ENCODE measurements at places on chromosomes 5 and 9.

DNA sequence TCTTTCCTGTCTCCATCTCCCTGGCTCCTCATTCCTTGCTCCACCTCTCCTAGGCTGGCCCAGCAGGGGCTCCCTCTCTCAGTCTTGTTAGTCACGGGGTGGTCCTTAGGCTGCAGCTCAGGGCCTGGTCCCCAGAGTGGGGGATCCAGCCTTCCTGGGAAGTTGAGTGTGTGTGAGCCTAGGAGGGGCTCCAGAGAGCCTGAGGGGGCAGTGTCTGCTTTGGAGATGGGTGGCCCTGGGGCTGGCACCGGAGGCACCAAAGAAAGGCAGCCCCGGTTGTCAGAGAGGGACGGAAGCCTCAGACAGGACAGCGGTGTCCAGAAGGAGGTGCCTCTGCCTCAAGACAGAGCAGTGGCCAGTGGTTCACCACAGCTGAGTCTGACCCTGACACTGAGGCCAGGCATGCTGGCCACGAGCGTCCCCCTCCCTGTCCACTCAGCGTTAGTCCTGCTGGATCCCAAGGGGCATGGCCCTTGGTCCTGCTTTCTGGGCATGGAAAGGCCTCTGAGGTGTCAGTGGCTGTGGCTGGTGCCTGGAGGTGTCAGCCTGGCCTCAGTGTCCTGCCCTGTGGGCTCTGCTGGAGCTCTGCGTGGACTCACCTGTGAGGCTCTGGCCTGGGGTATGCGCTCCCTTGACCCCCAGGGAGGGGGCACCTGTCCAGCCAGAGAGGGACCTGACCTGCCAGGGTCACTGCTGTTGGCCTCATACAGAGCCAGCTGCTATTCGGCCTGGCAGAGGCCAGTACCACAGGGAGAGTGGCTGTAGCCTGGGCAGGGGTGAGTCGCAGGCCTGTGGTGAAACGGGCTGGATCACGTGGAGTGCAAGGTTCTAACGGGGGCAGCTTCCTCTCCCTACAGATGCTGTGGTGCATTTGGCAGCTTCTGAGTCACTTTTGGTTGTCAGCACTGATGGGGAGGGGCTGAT, 130.6 kb downstream of the CACNA1B start:
- no peak for DNase-seq

DNA sequence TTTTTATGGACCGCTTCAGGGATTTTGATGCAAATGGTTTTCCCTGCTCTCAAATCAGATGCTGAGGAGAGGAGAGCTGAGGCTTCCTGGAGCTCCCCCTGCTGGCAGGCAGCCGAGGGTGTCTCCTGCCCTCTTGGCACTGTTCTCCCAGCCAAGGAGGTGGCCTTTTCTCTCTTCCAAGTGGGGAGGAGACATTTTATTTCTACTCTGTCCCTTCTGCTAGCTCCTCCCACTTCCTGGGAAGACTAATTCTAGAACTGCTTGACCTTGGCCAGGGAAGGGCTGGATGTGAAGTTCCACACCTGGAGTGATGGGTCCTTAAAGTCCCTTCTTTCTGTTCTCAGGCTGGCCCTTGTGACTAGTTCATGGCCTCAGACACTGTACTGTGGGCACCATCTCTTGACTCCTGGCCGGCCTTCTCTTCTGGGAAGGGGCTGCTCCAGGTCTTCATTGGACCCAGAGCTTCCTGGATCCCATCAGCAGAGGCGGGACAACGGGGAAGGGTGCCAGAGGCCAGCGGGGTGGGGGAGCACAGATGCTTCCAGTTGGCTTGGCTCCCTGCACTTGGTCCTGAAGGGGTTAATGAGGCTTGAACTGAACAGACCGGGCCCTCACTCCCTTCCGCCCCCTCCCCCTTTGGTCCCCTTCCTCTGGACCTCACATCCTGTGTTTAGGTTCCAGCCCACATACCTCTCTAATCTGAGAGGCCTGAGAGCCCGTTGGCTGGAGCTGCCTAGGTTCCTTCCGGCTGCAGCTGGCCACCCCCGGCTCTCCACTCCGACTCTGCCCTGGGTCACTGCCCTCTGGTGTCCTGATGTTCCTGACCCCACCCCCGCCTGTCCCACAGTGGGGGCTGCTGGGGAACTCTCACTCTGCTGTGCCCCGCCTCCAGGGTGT, 32.1 kb downstream of the PTPA start:
- DNase-seq, result peak; percentile 73

- no peak for DNase-seq
Measured at GRCh38 chr5:175747539-175748060, 89.7 kb downstream of the HRH2 start.

- no peak for DNase-seq
Measured at GRCh38 chr5:137461391-137462264, 37.5 kb downstream of the SPOCK1 start.

- DNase-seq, result no peak
Measured at GRCh38 chr5:30808996-30809395, 384.5 kb upstream of the CDH6 start.

DNA sequence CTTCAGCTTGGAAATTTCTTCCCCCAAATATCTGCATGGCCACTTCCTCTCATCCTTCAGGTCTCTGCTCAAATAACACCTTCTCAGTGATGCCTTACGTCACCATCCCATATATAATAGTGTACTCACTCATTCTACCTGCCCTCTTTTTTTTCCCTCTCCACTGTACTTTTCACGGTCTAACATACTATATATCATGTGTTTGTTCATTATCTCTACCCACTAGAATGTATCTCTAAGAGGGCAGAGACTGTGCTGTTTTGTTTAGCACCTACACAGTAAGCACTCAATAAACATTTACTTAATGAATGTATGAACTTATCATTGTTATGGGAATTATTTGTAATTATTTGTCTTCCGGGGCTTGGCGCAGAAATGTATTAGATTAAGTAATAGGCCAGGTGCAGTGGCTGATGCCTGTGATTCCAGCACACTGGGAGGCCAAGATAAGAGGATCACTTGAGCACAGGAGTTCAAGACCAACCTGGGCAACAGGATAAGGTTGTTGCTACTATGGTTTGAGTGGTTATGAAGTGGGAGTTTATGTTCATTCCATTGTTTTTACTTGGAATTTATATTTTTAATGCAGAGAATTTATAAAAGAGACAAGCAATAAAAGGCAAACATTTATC, 6.0 kb upstream of the IL13 start:
- no peak for DNase-seq

DNA sequence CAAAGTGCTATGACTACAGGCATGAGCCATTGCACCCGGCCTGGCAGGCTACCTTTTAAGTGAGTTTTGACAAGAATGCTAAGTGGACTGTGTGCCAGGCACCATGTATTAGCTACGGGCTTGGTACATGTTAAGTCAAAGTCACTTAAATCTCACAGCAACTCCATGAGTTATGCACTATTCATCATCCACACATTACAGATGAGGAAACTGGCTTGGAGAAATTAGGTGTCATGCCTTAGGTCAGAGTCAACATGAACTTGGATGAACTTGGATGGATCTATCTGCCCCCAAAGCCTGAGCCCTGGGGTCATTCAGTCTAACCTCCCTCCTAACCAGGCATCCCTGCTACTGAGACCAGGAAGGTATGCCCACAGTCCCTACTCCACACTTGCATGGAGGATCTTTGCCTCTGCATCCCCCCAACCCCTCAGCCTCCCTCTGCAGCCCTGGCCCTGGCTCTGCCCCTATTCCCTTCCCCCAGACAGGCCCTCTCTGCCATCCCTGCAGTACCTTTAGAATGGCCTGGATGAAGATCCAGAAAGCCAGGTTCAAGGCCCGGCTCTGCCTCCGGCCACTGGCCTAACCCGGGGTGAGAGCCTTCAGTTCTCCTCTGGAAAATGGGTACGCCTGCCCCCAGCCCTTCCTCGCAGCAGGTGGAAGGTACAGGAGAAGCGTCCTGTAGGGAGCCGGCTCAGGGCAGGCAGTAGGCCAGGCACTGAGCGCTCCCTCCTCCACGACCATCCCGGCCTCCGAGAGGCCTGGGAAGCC, 685 bp upstream of the ADGRD2 start:
- DNase-seq, result no peak

DNA sequence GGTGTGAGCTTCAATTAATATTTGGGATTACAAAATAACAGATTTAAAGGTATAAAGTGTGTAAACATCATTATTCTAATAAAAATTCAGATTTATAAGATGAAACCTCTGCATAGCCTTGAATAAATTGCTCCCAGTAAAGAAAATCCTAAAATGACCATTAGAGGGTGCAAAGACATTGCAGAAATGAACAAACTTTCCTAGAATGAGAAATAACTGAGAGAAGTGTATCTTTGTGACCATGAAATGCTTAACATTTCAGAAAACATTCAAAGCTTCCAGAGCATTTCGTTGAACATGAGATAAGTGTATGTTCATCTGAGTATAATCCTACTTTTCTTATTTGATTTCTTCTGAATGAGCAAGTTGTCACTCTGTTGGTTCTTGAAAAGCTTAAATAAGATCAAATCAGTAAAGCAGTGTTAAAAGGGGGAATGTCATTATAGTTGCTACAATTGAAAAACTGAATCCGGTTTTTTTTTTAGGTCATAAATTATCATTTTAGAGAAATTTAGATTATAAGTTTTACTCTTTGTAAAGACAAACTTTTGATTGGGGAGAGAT, 24.7 kb upstream of the NUDT12 start:
- DNase-seq, result no peak

DNA sequence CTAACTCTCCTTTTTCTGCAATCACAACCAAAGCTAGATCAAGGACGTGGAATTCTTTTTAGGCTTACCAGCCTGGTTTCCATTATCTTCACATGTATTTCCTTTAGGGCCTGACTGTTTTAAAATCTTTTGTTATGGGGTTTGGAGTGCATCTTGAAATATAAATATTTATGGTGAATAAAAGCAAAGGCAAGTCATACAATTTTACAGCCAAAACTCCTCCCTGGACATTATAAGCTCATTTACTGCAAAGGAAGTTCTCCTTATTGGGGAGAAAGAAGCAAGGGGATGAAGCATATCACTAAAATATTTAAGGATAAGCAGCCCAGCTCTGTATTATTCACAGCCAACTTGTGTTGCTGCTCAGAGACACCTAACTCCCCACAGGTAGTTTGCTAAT, 132.2 kb upstream of the TARS1 start:
- no peak for DNase-seq

GRCh38 chr5:56129288-56129687, 103.8 kb downstream of the ANKRD55 start:
- DNase-seq, result no peak

DNA sequence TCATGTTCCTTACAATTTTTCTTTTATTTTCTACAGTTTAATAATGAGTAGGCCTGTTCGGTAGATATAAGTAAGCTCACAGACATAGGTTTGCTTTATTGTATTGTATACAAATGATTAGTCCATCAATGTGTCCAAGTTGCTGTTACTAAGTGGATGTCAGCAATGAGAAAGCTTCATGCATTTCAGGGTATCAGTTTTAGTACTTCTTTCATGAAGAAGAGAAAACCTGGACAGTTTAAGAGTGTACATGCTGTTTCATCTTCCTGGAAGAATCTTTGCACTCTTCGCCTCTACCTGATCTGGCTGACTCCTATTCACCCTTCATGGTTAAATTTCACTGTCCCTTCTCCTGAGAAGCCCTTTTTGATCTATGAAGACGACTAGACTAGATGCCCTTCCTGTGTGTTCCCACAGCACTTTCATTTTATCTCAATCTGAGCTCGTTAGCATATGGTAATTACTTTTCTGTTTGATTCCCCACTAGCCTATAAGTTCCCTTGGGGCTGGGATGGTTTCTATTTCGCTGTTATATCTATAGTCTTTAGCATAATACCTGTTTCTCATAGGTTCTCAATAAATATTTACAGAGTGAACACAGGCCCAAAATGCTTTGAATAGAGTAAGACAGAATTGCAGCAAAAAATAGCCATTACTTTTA, 70.7 kb downstream of the CETN3 start:
- no peak for DNase-seq

DNA sequence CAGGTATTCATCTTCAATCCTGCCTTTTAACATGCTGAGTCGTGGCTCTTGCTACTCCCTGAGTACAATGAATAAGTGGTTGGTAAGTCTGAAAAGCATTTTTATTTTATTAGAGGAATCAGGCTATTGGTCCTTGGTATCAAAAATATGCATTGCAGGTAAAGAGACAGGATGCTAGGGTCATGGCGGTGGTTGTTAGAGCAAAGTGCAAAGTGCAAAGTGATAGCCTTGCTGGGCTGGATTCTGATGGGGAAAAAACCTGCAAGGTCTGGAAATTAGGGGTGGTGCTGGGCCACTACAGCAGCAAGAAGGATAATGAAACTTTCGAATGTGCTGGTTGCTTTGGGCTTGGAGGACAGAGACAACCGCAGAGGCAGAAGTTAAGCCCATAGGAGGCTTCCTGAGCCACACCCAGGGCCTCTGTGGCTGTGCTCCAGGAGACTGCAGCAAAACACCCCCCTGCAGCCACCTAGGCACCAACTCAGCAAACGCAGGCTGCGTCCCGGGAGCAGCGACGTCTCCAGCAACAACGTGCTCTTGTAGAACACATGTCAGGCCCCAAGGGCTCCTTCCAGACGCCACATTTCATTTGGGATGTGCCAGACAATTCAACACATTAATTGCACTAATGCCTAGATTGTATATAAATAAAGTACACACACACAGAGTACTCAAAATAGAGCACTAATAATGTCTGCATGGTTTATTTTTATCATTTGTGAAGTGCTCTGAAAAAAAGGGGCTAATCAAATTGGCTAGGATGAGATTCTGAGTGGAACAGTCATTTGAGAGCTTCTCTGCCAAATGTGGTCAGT, 149.8 kb upstream of the RAPGEF1 start:
- DNase-seq, result no peak

- no peak for DNase-seq
Measured at GRCh38 chr5:59479086-59479485, 414.4 kb downstream of the PDE4D start.

DNA sequence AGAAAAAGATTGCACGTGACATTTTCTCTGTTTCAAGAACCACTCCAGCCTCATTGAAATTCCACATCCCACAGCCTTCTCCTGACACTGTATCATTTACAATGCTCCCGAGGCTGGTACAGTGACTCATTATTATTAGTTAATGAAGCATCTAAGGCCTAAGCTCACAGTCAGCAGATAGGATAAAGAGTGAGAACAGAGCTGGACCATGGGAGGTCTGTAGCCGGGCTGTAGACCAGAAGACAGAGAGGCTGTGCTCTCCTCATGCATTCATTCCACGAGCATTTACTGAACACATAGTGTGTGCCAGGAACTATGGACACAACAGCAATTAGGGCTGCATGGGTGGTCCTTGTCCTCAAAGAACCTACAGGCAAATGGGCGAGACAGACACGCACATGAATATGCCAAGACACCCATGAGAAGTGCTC, 47.3 kb upstream of the GALNT10 start:
- no peak for DNase-seq

GRCh38 chr5:135650081-135650480, 71.3 kb upstream of the CXCL14 start:
- DNase-seq, result no peak

GRCh38 chr9:84136119-84136868, 155.7 kb downstream of the RMI1 start:
- no peak for DNase-seq

DNA sequence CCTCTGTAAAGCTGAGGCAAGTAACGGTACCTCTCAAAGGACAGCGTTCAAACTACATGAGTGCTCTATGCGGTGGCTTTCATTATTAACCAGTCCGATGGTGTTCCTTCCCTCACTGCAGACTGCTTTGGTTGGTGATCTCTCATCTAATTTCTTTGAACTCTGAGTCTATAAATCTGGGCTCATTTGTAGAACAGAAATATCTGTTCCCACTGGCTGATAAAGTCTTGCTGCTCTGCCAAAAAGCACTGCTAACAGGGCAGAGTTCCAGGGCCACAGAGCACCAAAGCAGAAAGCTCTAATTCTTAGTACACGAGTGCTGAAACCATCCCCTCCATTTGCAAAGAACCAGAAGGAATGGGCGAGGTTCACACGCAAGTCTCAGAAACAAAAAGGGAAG, 81.9 kb downstream of the MED27 start:
- DNase-seq, result no peak

Measured in stimulated activated naive CD4-positive, alpha-beta T cell (primary cell).